ENCODE measurements at places on chromosomes 7 and 10. TPM values are rescaled to one million over a fixed set of nuclear protein-coding genes. Genes with fewer than 3 reads are reported as not detected.

The TBXAS1 gene
- 3.5 TPM for total RNA-seq

The SRRM3 gene
- total RNA-seq: 5.1 TPM

The CYP26C1 gene
- total RNA-seq: not detected

The OGDHL gene
- total RNA-seq: 1.1 TPM

The RELN gene
- total RNA-seq: 0.45 TPM

The CYP3A4 gene
- total RNA-seq: not detected

The RGR gene
- total RNA-seq: not detected

The PTPRZ1 gene
- 4.8 TPM for total RNA-seq

The EMX2 gene
- total RNA-seq: not detected

The ZPBP gene
- total RNA-seq: not detected

The TAS2R60 gene
- total RNA-seq: not detected

The EN2 gene
- total RNA-seq: not detected

The RTKN2 gene
- 0.08 TPM for total RNA-seq

The CALN1 gene
- not detected for total RNA-seq

The OPALIN gene
- not detected for total RNA-seq
